ENCODE measurements at places on chromosomes 16 and 17. TPM values are rescaled to one million over a fixed set of nuclear protein-coding genes. Genes with fewer than 3 reads are reported as not detected.

GRCh38 chr17:1743088-1743439 is 393 bp downstream of the SERPINF2 start:
- H3K27ac ChIP-seq: no peak overlapping the region
- no peaks in the 10 kb centered on the region for H3K27me3 ChIP-seq

CES1 gene
- 0.46 TPM for total RNA-seq

GRCh38 chr16:1911467-1912214 is 6.6 kb downstream of the HS3ST6 start:
- no peaks in the 10 kb centered on the region for H3K4me1 ChIP-seq
- H3K27me3 ChIP-seq: peaks cover 19% of the 10 kb centered on the region
- no peak overlapping the region for H3K27ac ChIP-seq
- no peaks in the 10 kb centered on the region for H3K36me3 ChIP-seq

GRCh38 chr17:2792366-2793169 is 3.7 kb upstream of the RAP1GAP2 start:
- H3K27ac ChIP-seq: peak overlapping the region; percentile 62
- DNase-seq: peak; percentile 47
- H3K4me3 ChIP-seq: peak overlapping the region; percentile 12
- H3K36me3 ChIP-seq: peaks cover 15% of the 10 kb centered on the region
- H3K27me3 ChIP-seq: peaks cover 25% of the 10 kb centered on the region

DNA sequence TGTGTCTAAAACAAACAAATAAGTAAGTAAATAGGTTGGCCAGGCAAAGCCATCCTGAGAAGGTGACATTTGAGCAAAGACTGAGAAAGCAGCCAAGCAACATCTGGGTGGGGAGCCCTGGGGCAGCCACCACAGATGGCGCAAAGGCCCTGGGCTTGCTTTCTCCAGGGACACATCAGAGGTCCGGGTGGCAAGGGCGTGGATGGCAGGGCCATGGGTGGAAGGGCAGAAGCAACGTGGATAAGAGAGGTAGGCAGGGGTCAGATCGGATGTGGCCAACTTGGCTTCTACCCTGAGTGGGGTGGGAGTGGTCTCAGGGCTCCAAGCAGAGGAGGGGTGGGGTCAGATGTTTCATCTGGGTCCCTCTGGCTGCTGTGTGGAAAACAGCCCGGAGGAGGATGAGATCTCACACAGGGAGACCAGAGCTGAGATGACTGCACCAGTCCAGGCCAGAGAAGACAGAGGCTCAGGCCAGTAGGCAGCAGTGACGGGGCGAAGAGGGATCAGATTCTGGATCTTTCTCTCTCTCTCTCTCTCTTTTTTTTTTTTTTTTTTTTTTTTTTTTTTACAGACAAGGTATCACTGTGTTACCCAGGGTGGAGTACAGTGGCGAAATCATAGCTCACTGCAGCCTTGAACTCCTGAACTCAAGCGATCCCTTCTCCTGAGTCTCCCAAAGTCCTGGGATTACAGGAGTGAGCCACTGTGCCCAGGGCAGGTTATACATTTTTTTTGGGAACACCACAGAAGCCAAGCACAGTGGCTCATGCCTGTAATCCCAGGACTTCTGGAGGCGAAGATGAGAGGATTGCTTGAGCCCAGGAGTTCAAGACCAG is 6.1 kb upstream of the SPN start:
- H3K36me3 ChIP-seq: no peaks in the 10 kb centered on the region
- H3K4me1 ChIP-seq: peaks cover 20% of the 10 kb centered on the region
- DNase-seq: no peak
- H3K27me3 ChIP-seq: no peaks in the 10 kb centered on the region
- no peak overlapping the region for H3K27ac ChIP-seq
- H3K4me3 ChIP-seq: no peak overlapping the region

TNFRSF12A gene
- 2.1 TPM for total RNA-seq

MARCHF10 gene
- not detected for total RNA-seq

GRCh38 chr17:58189436-58190146 is 2.9 kb upstream of the EPX start:
- H3K4me3 ChIP-seq: no peak overlapping the region
- no peaks in the 10 kb centered on the region for H3K36me3 ChIP-seq
- H3K27ac ChIP-seq: no peak overlapping the region

GRCh38 chr16:78490847-78491246 is 391.4 kb downstream of the WWOX start:
- no peak overlapping the region for H3K27ac ChIP-seq
- H3K36me3 ChIP-seq: no peaks in the 10 kb centered on the region
- DNase-seq: no peak
- no peaks in the 10 kb centered on the region for H3K27me3 ChIP-seq

- H3K36me3 ChIP-seq: peaks cover 37% of the 10 kb centered on the region
- H3K4me1 ChIP-seq: peaks cover 55% of the 10 kb centered on the region
- no peak for DNase-seq
- H3K4me3 ChIP-seq: peak overlapping the region; percentile 77
- peaks cover 1% of the 10 kb centered on the region for H3K27me3 ChIP-seq
These were observed 913 bp downstream of the CDIP1 start for GRCh38 chr16:4537376-4538343.

DNA sequence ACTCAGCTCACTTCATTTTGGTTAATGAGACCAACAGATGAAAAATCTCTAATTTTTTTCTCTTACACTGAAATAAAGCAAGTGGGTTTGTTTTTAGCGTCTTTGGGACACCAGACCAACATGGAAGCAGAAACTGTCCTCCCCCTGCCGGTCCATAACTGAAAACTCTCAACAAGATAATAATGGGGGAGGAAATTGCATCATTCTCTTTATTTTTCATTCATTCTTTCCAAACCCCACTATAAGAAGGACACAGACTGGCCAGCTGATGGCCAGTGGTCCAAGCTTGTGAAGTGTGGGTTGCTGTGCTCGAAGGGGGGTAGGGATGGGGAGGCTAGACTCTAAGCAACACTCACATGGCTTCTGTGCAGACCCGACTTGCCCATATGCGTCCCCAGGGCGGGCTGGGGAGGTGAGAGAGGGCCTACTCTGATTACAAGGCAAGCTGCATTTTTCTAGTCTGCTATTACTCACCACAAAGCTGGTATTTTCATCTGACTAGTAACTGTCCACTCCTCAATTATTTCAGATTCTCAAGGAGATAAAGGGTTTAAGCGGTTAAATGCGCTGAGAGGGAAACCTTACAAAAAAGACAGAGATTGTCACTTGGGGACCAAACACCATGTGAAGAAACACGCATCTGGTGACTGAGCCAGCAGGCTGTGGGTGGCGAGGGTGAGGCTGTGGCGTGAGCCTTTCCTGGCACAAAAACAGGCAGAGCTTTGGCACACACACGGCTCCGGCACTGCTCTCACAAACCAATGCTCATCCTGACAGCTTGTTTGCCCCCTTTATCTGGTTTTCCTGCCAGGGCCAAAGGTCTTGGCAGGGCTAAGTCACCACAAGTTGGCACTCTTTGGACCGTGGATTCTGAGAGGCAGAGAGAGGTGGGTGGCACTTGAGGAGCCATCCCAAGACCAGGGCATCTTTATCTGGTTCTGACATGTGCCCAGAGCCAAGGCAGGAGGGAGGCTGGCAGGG is 38.2 kb downstream of the MARF1 start:
- H3K27me3 ChIP-seq: no peaks in the 10 kb centered on the region
- H3K27ac ChIP-seq: no peak overlapping the region

- H3K4me3 ChIP-seq: no peak overlapping the region
- DNase-seq: no peak
- H3K36me3 ChIP-seq: peaks cover 12% of the 10 kb centered on the region
- H3K27ac ChIP-seq: no peak overlapping the region
- no peaks in the 10 kb centered on the region for H3K27me3 ChIP-seq
These were observed 5.4 kb downstream of the AMFR start for GRCh38 chr16:56419740-56420548.

DNA sequence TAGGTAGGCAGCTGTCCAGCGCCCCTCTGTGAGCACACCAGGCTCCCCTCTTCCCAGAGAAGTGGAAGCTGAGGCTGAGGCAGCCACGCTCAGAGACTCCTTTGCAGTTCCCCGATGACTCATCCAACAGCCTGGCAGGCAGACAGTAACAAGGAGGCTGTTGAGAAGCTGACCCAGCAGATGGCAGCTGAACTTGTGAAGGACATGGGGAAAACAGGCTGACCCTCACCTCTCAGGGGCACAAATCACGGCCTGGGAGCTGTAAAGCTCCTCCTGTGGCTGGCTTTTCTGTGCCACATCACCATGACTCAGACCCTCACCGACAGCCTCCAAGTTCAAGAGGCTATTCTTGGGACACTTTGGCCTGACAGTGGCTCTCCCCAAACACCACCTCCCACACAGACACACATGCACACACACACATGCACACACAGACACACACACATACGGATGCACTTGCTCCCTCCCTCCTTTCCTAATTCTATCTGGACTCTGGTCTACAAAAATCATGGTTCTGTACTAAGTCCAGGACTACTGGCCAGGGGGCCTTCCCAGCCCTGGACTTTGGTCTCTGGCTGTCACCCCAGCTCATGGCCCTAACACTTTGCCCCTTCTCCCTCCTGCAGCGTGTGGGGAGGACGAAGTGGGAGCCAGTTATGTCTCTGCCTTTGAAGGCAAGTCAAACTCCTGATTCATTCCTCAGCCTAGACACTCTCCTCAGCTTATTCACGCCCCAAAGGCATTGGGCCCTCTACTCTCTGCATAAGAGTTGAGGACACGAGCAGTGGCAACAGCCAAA is 23.2 kb downstream of the MAP3K14 start:
- no peak for DNase-seq
- peak overlapping the region; percentile 41 for H3K27ac ChIP-seq
- peaks cover 81% of the 10 kb centered on the region for H3K4me1 ChIP-seq
- H3K27me3 ChIP-seq: no peaks in the 10 kb centered on the region
- H3K36me3 ChIP-seq: peaks cover 53% of the 10 kb centered on the region

GRCh38 chr17:40666331-40666730 is 1.4 kb upstream of the KRT222 start:
- no peak overlapping the region for H3K4me3 ChIP-seq
- no peak overlapping the region for H3K27ac ChIP-seq
- no peak for DNase-seq
- H3K36me3 ChIP-seq: no peaks in the 10 kb centered on the region
- peaks cover 41% of the 10 kb centered on the region for H3K27me3 ChIP-seq

GRCh38 chr16:56282451-56282850 is 91.2 kb downstream of the GNAO1 start:
- no peaks in the 10 kb centered on the region for H3K27me3 ChIP-seq
- H3K4me1 ChIP-seq: peaks cover 35% of the 10 kb centered on the region
- H3K27ac ChIP-seq: no peak overlapping the region
- no peaks in the 10 kb centered on the region for H3K36me3 ChIP-seq
- H3K4me3 ChIP-seq: no peak overlapping the region

DNA sequence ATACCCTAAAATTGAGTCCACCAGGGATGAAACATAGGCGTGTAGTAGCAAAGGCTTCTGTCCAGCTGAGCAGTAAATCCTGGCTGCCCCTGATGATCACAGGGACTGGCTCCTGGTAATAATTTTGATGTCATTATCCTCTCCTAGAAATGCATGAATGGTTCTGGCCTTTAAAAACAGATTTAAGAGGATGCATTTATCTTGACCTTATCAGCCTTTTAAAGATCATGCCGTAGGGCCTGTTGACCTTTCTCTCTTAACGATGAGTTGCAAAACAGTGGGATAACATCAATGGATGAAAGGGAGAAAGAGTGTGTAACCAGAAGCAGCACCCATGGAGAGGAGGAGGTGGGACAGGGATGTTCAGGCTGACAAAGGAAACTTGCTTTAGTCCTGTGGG is 128.5 kb downstream of the CA10 start:
- no peaks in the 10 kb centered on the region for H3K36me3 ChIP-seq
- no peak for DNase-seq
- no peak overlapping the region for H3K27ac ChIP-seq
- H3K27me3 ChIP-seq: no peaks in the 10 kb centered on the region

GRCh38 chr16:85595812-85596502 is 17.2 kb upstream of the GSE1 start:
- H3K36me3 ChIP-seq: no peaks in the 10 kb centered on the region
- H3K4me1 ChIP-seq: no peaks in the 10 kb centered on the region
- DNase-seq: no peak
- no peak overlapping the region for H3K4me3 ChIP-seq

DNA sequence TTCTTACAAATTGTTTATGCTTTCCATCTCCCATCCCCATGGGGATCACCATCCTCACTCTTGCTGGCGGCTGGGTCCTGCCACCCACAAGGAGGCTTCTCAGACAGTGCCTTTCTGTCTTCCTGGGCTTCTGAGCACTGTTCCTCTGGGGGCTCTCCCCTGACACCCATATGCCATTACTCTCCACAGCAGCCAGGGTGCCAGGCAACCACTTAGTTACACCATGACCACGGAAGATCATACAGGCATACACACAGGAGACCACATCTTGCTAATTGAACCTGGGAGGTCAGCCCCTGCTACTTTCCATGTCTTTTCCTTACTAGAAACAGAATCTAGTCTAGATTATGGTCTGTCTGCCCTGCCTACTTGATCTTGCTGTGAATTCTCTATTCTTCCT is 27.7 kb upstream of the HS3ST2 start:
- H3K4me1 ChIP-seq: peaks cover 10% of the 10 kb centered on the region
- DNase-seq: no peak
- H3K27ac ChIP-seq: no peak overlapping the region
- H3K27me3 ChIP-seq: peaks cover 10% of the 10 kb centered on the region

- H3K4me1 ChIP-seq: no peaks in the 10 kb centered on the region
- no peak overlapping the region for H3K4me3 ChIP-seq
- DNase-seq: no peak
- no peak overlapping the region for H3K27ac ChIP-seq
- no peaks in the 10 kb centered on the region for H3K36me3 ChIP-seq
These were observed 90.4 kb downstream of the RBFOX3 start for GRCh38 chr17:79520167-79521165.

- peaks cover 2% of the 10 kb centered on the region for H3K36me3 ChIP-seq
- peak within 1 kb of the TSS; percentile 61 for H3K4me3 ChIP-seq
- peak; percentile 27 for DNase-seq
- H3K27ac ChIP-seq: no peak within 1 kb of the TSS
- peaks cover 62% of the 10 kb centered on the region for H3K27me3 ChIP-seq
These were observed at the start of gene ST6GALNAC2 for GRCh38 chr17:76585649-76586593. Gene ST6GALNAC2, minus strand, starts transcription at chr17:76585860. Its CDS starts 52 bp downstream, at chr17:76585808.

KRT36 gene
- not detected for total RNA-seq

- H3K4me3 ChIP-seq: no peak overlapping the region
- H3K27me3 ChIP-seq: peaks cover 4% of the 10 kb centered on the region
- DNase-seq: no peak
- no peak overlapping the region for H3K27ac ChIP-seq
- H3K4me1 ChIP-seq: no peaks in the 10 kb centered on the region
These were observed 27.9 kb downstream of the VAT1L start for GRCh38 chr16:77816293-77816692.

NPIPB2 gene
- total RNA-seq: 11.6 TPM

GRCh38 chr17:3803308-3803640 is 2.3 kb upstream of the ITGAE start:
- peaks cover 17% of the 10 kb centered on the region for H3K4me1 ChIP-seq
- H3K27ac ChIP-seq: no peak overlapping the region
- no peak overlapping the region for H3K4me3 ChIP-seq
- peaks cover 12% of the 10 kb centered on the region for H3K36me3 ChIP-seq
- no peak for DNase-seq

GCGR gene
- total RNA-seq: not detected

GRCh38 chr17:1244606-1245012 is 25.6 kb upstream of the BHLHA9 start:
- DNase-seq: no peak
- no peaks in the 10 kb centered on the region for H3K36me3 ChIP-seq
- H3K27me3 ChIP-seq: peaks cover 17% of the 10 kb centered on the region
- peaks cover 9% of the 10 kb centered on the region for H3K4me1 ChIP-seq
- H3K4me3 ChIP-seq: no peak overlapping the region
- H3K27ac ChIP-seq: no peak overlapping the region

- H3K36me3 ChIP-seq: peaks cover 1% of the 10 kb centered on the region
- H3K27me3 ChIP-seq: peaks cover 58% of the 10 kb centered on the region
- H3K4me3 ChIP-seq: peak overlapping the region; percentile 41
- no peak overlapping the region for H3K27ac ChIP-seq
These were observed 40.8 kb upstream of the BHLHA9 start for GRCh38 chr17:1229349-1229899.

GLP2R gene
- not detected for total RNA-seq

- no peak overlapping the region for H3K4me3 ChIP-seq
- H3K27ac ChIP-seq: no peak overlapping the region
- H3K4me1 ChIP-seq: no peaks in the 10 kb centered on the region
- H3K36me3 ChIP-seq: no peaks in the 10 kb centered on the region
These were observed 89.3 kb downstream of the RPGRIP1L start for GRCh38 chr16:53614346-53614745.

CDIPT gene
- 82.1 TPM for total RNA-seq
